ENCODE measurements at places on chromosomes 3 and 15.

- no peak for DNase-seq
These were observed 25.5 kb upstream of the PRR23E start for GRCh38 chr3:127167315-127168043.

- no peak for DNase-seq
These were observed 243.7 kb downstream of the CHST2 start for GRCh38 chr3:143363276-143363675.

- DNase-seq, result no peak
These were observed 87.4 kb downstream of the FLNB start for GRCh38 chr3:58095603-58096138.

GRCh38 chr3:185361920-185362319 is 1.0 kb upstream of the MAP3K13 start:
- no peak for DNase-seq

DNA sequence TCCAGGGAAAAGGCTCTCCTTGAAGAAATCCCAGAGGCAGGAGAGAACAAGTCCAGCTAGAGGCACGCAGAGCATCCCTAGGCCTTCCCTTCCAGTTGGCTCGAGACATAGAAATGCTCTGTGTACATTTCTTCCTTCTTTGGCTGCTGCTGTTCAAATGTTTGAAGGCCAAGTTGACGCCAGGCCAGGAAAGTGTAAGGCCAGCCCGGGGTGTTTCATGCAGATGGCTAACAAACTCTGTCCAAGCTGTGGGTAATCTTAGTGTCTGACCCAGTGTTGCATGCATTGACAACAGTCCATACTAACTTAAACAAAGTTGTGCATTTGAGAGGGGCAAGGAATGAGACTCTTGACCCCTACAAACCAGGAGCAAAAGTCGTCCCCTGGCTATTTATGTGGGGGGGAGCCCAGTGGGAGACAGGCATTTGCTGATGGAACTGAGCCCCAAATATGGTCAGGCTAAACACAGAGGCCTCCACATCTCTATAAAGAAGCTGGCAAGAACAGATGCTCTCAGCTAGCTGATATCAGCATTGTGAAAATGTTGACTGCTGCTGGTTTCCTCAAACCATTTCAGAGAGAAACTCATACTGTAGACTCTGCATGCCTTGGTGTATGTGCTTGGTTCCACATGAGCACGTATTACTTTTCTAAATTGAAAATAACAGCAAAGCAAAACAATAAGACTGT is 139.5 kb downstream of the ADAMTS9 start:
- DNase-seq, result no peak

DNA sequence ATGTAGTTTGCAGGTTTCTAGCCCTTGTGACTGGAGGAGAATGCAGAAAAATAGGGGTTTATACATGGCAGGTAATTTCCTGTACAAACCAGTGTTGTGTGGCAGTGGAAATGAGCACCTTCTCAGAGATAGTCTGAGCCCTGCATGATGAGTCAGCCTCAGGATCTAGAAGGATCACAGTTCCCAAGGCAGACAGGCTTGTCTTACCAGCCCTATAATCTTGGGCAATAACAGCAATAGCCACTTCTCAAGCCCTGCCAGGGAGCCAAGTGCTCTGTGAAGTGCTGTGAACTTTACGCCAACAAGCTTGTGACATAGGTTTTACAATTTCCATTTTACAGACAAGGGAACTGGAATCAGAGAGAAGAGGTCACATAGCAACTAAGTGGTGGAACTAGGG is 89.4 kb downstream of the CD47 start:
- DNase-seq, result no peak

GRCh38 chr3:34212656-34213055 is 414.2 kb downstream of the PDCD6IP start:
- no peak for DNase-seq

GRCh38 chr3:114476511-114476910 is 182.7 kb downstream of the TIGIT start:
- no peak for DNase-seq

GRCh38 chr3:134110963-134111362 is 81.2 kb upstream of the SLCO2A1 start:
- no peak for DNase-seq

DNA sequence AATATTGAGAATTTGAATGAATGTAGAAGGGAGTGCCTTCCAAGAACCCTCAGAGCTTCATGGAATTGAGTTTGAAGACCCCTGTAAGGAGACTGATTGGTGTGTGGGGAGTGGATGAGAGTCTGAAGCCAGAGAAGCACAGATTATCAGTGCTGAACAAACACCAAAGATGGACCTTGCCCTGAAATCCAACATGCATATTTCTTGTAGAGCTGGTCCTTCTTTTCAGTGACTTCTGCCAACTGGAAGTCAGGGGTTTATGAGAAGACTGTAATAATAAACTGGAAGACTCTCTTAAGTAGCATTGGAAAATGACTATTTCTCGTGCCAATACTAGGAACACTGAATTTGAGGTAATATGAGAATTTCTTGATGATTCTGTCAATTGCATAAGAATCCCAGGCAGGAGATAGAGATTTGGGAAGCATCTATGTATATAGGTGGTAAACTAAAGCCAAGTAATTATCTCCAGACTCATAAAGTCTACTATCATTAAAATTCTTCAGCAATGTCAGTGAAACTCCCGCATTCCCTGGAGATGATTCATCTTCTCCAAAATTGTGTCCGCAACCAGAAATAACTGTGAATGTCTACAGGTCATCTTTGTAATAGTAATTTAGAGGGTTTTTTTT is 213.8 kb downstream of the IL5RA start:
- no peak for DNase-seq

DNA sequence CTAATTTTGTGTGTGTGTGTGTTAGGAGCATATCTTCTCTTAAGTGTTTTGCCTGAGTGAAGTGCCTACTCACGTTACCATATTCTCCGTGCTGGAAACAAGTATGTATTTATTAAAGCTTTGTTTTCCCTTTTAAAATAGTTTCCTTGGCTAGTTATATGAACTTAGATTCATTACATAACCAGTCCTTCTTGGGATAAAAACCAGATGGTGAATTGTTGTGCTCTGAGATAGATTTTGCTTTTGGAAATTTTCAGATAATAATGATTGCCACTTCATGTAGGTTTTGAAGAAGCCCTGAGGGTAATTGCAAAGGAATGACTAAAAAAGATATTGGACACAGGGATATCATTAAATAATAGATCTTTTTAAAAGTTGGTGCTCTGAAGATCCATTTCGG is 390.2 kb upstream of the SGO1 start:
- DNase-seq, result no peak

DNA sequence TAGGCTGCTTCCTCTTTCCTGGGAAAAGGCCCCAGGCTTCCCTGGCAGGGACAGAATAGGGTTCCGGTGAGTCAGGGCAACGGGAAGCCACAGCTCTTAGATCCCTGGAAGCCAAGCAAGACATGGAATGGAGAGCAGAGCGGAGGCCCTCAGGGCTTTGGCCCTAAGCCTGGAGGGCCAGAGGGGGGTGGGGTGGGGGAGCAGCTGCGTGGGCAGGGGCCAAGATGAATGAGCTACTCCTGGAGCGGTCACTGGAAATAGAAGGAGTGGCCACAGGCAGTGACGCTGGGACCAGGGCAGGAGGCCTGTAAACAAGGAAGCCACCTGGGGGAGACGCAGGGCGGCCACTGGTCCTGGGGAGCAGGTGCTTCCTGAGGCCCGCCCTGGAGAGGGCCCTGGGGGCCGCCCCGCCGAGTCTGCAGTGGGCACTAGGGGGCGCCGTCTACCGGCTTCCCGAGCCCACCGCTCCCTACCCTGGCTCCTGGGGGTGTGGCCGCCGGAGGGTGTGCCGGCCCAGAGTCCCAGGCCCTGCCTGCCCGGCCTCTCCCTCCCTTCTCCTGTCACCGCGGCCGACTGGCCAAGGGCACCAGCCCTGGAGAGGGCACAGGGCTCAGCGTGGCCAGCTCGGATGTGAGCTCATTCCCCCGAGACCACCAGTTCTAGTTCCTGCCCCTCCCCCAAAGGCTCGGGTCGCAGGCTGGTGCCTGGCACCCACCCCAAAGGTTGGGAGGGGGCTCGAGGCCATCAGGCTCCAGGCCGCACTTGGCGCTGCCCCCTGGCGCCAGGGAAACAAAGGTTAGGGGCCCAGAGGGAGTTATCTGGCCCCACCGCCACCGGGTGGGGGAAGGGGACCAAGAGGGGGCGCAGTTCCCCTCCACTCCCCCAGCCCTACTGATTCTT is 12.1 kb downstream of the VPS18 start:
- DNase-seq, result peak; percentile 60

DNA sequence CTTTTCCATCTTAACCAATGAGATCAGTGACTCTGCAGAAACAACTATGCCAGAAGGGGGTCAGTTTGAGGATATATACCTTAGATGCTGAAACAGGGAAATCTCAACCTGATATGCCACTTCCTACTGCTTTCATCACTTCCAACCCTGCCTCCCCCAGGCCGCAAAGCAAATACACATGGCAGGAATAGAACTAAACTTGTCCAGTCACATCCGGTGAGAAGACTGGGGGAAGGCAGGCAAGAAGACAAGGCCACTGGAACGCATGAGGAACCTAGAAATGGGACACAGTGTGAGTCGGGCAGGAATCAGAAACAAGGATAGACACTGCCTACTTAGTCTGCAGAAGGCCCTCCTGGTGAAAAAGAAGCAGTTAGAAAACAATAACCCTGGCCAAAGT is 90.6 kb downstream of the MYO5A start:
- no peak for DNase-seq
